T follicular helper cell (primary cell): ENCODE measurements at places on chromosomes 16 and 17.

- DNase-seq: no peak
These were observed 200.2 kb downstream of the TOX3 start for GRCh38 chr16:52346709-52347108.

DNA sequence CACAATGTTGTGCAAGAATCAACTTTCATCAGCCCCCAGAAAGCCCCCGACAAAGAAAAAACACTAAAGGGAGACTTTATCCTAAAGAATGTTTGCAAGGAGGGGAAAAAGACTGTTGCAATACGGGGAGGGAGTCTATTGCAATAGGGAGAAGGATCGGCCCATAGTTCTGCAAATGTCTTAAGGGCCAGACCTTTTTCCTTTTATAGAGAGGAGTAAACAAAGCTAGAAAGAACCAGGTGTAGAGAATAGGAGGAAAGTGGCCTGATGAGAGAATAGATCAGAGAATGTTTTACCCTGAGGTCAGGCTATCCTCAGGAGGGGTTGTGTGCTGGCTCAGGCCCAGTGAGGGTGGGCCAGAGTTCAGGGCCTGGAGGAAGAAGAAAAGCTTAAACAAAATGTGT is 8.7 kb upstream of the CAVIN1 start:
- no peak for DNase-seq

- no peak for DNase-seq
These were observed 150.1 kb upstream of the CDH11 start for GRCh38 chr16:65271996-65272395.

- no peak for DNase-seq
These were observed 6.9 kb downstream of the CAMKK1 start for GRCh38 chr17:3885970-3886369.

GRCh38 chr16:30663038-30663437 is 4.8 kb downstream of the FBRS start:
- DNase-seq: no peak

GRCh38 chr17:37475731-37476420 is 13.8 kb upstream of the DUSP14 start:
- no peak for DNase-seq

- no peak for DNase-seq
These were observed 17.8 kb upstream of the METRNL start for GRCh38 chr17:83061586-83061985.

DNA sequence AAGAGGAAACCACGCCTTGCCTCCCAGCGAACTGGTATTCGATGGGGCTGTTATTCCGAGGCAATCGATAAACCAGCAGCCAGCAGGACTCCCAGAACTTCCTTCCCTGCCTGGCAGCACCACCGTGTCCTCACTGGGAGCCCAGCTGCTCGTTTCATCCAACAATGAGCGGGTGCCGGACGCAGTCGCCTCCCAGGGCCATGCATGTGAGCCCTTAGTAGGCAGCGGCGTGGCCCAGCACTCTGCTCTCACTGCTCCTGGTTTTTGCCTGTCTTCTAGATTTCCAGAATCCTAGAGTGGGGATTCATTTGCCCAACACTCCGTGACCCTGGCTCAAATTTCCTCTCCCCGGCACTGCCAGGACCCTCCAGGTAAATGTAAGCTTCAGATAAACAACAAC is 29.1 kb upstream of the RASD1 start:
- DNase-seq: no peak

DNA sequence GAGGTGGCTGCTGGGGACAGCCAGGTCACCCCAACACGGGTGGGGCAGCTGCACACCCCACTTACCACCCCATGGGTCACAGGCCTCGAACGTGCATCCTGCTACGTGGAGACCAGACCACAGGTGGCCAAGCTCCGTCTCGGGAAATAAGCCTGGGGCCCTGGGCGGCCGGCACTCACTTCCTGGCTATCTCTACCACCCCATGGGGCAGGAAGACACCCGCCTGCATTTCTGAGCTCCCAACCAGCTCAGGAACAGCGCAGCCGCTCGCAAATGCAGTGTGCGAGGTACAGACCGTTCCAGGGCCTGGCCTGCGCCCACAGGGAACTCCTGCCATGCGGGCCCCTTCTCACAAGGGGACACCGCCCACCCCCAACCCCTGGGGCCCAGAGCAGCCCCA is 4.9 kb upstream of the GNG13 start:
- DNase-seq: no peak

- DNase-seq: no peak
These were observed 216.4 kb downstream of the GSG1L start for GRCh38 chr16:27847030-27847550.

DNA sequence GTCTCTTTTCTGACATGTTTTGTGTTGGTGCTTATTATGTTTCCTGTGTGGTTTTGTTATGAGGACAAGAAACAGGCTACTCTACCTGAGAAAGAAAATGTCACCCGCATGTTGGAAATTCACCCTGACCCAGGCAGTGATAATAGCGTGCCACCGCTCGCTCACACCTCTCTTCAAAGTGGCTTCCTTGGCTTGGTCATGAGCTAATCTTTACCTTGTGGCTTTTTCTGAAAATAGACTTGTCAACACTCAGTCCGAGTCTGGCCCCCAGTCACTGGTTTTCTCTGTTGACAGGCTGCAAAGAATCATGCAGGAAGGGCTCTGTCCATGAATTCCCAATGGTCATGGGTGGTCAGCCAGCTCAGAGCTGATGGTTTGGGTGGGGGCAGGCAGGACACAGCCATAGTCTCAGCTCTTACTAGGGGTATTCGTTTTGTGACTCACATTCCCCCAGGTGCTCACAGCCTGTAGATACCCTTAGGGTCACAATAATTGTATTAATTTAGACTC is 121.3 kb upstream of the CACNG5 start:
- no peak for DNase-seq

- peak; percentile 60 for DNase-seq
These were observed 7.3 kb upstream of the TSPOAP1 start for GRCh38 chr17:58335779-58336455.

GRCh38 chr17:75205793-75206163 is 299 bp downstream of the NUP85 start:
- DNase-seq: no peak

GRCh38 chr16:88430185-88430523 is 22.9 kb upstream of the ZFPM1 start:
- DNase-seq: no peak

GRCh38 chr16:79610771-79611170 is 10.2 kb upstream of the MAF start:
- no peak for DNase-seq

GRCh38 chr17:56290101-56290801 is 137.0 kb downstream of the ANKFN1 start:
- DNase-seq: no peak

- DNase-seq: no peak
These were observed 37.2 kb upstream of the GAN start for GRCh38 chr16:81277541-81278080.

DNA sequence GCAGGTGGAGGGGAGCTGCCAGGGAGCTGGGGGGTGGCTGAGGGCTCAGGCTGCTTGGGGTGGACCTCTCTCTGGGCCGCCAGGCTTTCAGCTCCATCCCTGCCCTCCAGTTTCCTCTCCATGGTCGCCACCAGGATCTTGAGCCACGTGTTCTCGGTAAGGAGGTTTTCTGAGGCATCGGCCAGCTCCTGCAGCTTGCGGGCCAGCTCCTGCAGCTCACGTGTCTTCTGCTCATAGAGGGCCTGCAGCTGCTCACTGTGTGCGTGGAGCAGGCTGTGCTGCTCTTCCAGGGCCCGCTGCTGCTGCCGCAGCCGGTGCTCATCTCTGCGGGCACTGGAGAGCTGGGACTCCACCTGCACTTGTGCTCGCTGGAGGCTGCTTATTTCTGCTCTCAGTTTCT is 11.0 kb downstream of the SNN start:
- DNase-seq: no peak

- DNase-seq: no peak
These were observed 26.8 kb upstream of the CIBAR2 start for GRCh38 chr16:85138825-85139627.

DNA sequence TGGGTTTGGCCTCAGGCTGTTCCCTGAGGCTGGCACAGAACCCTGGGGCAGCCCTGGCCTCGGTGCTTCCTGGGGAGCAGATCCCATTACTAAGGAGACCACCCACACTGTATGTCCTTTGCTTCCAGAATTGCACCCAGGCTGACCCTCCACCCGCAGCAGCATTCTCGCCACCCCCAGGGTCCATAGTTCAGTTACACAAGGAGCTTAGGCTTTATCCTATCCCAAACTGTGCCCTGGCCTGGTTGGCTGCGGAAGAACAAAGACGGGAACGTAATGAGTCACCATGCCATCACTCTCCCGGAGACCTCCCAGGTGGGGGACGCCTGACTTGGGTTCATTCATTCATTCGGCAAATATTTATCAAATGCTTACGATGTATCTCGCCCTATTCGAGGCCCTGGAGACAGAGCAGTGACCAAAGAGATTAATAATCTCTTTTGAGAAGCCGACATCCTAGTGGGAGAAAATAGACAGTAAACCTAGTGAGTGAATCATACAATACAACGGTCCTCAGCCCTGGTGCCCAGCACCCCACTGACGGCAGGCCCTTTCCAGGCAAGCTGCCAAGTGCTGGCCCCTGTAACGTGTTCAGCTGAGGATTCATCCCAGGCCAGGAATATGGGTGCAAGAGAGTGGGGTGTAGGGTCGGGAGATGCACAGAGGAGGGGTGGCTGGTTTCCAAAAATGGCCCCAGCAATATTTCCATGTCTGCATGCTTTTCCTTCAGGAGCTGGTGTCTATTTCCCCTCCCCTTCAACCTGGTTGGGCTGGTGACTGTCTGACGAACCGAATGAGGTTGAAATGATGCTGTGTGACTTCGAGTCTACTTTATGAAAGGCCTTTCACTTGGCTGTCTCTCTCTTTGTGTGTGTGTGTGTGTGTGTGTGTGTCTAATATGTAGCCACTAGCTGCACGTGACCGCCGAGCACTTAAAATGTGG is 134.2 kb downstream of the MGAT5B start:
- no peak for DNase-seq

GRCh38 chr16:49543631-49543946 is 170.0 kb downstream of the C16orf78 start:
- DNase-seq: no peak

DNA sequence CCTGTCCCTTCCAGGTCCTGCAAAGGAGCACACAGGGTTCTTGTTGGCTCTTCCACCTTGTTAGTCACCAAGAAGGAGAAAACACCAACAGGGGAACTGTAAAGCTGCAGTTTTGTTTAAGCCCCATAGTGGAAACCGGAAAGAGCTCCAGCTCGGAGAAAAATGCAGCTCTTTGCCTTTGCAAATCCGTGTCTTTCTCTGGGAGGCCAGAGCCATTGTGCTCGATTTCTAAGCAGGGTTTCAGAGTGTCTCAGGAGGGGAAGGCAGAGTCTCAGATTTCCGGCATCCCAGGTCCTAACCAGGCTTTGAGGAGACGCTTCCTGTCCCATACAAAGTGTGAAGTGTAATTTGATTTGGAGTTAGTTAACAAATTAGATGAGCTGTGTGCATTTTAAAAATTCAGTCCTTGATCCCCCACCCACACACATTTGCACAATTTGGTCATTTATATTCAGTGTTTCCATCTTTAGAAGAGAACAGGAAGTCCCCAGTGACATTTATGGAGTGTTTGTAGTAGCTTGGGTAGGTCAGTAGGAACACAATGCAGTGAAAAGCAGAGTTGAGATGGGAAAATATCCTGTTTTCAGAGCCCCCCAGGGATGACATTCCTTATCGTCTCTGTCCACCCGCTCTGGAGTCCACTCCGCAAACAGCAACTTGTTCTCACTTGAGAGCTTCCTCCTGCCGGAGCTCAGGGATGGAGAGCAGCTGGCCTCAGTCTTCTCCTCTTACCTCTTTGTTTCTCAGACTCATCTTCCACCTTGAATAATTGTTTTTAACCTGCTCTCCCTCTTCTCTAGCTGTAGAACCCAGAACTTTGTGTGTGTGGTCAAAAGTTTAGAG is 331.9 kb downstream of the SEC14L1 start:
- DNase-seq: no peak

DNA sequence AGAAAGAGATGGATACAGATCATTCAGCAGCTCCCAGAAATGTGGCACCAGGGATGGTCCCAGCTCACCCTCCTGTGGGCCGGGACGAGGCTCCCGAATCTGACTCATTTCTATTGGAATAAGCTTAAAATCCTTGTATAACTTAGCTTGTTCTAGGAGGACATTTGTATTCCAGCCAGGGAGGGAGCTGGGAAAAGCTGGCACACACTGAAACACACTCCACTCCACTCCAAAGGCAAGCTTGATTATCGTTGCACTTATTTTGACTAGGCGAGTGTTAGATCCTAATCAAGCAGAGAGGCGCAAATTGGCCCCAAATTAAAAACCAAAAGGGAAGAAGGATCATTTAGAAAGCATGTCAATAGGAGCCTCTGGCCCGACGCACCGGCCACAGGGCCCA is 339.5 kb downstream of the HS3ST4 start:
- no peak for DNase-seq

DNA sequence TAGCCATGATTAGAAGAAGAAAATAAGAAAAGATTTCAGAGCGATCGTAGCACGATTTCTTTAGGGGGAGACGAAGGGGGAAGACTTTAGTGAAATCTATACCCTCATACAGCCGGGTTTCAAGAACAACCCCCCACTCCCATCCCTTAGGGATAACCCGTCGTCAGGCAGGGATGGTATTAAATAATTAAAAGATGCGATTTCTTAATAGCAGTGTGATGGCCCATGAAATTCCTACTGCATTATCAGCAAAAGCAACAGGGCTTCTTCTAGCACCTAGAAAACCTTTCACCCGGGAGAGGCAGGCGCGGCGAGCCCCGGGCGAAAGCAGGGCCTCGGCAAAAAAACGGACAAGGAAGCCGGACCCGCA is 1.4 kb downstream of the CDH11 start:
- no peak for DNase-seq

DNA sequence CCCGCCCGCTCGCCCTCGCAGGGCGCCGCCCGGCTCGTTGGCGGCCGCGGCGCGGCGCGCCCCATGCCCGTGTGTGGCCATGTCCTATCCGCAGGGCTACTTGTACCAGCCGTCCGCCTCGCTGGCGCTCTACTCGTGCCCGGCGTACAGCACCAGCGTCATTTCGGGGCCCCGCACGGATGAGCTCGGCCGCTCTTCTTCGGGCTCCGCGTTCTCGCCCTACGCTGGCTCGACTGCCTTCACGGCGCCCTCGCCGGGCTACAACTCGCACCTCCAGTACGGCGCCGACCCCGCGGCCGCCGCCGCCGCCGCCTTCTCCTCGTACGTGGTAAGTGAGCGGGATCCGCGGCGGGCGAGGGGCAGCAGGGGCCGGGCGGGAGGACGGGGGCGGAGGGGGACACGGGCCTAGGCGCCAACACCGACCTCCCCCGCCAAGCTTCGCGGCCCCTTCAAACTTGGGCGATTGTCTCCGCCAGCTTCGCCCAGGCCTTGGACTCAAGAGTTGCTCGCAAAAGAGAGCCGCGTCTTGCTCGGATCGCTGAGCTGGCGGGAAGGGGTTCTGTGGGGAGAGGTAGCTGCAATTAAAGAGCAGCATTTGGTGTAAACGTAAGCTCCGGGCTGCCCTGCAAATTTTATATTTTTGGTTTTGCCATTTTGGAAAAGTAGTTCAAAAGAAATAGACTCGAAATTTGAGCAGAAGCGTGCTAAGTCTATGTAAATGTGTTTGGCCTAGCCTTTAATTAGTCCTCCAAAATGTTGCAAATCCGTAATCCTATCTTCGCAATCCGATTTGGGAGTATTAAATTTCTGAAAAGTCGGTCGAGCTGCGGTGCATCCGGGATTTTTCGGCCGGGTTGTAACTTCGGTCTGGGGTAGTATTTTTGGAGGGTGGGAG is 702 bp downstream of the IRX5 start:
- DNase-seq: no peak
